Epithelial cell of esophagus (primary cell): ENCODE measurements at places on chromosomes 12 and 14.

GRCh38 chr12:132376464-132376830 is 47.1 kb upstream of the GALNT9 start:
- DNase-seq, result no peak

DNA sequence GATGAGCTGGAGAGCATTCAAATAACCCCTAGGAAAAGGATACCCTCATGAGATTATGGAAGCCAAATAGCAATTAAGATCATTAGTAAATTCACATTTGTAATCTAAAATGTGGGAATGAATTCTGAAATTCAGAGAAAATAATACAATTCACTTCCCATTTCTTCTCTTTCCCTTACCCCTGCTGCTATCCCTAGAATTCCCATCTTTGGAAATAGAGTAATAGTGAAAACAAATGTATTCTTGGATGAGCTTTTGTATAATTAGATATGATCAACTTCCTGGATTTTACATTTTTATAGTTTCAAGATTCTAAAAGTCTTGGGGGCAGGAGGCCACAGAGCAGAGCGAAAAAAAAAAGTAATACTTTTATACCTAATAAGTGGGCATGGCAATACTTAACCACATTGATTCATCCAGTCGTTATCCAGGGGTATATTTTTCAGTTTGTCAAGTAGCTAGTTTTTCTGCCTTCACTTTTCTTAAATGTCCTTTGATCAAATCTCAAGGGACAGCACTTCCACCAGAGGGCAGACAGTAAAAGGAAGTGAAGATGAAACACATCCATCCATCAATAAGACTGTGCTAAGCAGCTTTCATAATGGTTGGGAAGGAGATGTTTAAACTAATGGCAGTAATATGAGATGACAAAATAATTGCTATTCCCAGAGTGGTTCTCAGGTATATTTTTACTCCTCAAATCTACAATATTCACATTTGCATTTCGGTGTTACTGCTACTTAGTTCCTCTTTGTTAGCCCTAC is 401.3 kb downstream of the DIO2 start:
- peak; percentile 22 for DNase-seq

- peak; percentile 64 for DNase-seq
Measured at GRCh38 chr14:35215110-35215813, 76.9 kb upstream of the PSMA6 start.

GRCh38 chr12:124767066-124767821 is 96.4 kb downstream of the SCARB1 start:
- DNase-seq, result peak; percentile 57

- DNase-seq, result no peak
Measured at GRCh38 chr12:95368931-95369330, 105.0 kb upstream of the METAP2 start.

DNA sequence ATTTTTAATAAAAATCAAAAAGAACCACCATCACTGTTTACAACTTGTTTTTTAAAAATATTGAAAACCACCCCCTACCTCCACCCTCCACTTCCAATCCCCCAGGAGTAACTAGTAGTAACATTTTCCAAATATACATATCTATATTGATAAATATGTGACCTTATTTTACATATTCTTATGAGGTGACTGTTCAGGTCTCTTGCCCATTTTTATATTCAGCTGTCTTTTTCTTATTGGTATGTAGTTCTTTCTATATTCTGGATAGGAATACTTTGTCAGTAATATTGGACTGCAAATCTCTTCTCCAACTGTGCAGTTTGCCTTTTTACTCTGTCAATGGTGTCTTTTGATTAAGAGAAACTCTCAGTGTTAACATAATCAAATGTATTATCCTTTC is 59.0 kb upstream of the EIF5 start:
- DNase-seq, result no peak

GRCh38 chr12:13257356-13257875 is 60.9 kb downstream of the EMP1 start:
- no peak for DNase-seq

GRCh38 chr14:67722293-67722692 is 20.6 kb downstream of the RDH12 start:
- DNase-seq, result peak; percentile 25

- DNase-seq, result peak; percentile 45
Measured at GRCh38 chr14:74636424-74637177, 24.6 kb upstream of the LTBP2 start.

DNA sequence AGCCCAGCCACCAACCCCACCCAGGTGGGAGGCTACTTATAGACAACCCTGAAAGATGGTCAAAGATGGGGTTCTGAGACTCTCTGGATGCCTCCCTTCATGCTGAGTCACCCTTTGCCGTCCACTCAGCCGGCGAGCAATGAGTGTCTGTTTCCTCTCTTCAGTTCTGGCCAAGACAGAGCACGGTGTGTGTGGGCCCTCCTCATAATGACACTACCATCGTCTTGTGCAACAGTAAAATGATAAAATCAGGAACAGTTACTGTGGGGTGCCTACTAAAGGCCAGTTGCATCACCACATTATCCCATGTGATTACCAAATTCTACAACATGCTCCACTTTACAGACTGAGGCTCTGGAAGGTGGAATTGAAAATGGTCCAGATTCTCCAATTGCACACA is 7.0 kb upstream of the BDKRB1 start:
- peak; percentile 68 for DNase-seq

DNA sequence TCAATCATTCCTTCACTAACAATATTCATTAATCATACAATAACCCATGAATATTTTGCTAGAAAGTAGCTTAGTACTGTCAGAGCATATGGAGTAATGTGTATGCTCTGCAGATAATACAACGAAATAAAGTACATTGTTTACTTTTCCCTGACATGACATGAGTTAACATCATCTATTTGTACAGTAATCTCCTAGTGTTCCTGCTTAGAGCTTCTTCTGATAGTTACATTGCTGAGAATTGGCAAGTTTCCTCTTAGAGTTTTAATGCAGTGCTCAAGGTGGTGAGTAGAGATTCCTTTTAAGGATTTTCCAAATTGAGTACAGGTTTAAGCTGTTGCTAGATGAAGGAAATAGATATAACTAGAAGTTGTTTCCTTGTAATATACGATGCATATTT is 164.5 kb upstream of the NPAS3 start:
- no peak for DNase-seq

DNA sequence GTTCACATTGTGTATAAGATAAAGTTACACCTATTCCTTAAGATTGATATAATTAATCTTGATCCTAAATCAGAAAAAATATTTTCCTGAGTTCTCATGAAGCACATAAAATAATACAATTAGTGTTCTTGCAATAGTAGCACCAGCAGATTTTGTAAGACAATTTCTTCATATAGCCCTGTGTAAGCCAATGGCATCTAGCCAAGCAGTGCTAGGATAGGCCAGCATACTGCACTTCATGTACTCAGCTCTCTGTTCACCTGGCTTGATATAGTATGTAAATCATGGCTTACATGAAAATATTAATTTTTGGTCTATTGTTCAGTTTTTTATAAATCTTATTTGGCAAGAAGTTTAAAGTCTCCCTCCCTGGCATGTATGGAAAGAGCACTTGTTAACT is 1.9 kb downstream of the KLRF2 start:
- DNase-seq, result peak; percentile 77

- DNase-seq, result peak; percentile 46
Measured at GRCh38 chr12:55681142-55682077, 26.3 kb downstream of the ITGA7 start.

DNA sequence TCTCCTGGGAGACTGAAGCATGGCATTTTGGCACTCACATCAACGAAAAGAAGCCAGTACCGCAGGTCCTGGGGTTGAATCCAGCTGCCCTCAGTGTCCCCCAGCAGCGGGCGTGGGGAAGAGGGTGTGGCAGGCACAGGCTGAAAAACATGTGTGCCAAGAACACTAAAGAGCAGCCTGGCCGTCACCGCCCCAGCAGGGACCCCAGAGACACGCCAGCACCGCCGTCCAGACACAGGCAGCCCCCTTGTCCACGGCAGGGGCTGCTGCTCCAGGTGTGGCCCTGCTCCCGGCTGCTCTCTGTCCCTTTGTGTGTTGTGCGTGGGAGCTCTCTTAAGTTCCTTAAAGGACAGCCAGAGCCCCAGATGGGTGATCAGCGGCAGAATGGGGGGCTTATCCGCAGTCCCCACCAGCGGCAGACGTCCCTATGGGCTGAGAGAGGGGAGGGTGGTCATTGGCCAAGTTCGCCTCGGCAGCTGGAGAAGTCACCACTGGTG is 556 bp downstream of the PHETA1 start:
- no peak for DNase-seq

DNA sequence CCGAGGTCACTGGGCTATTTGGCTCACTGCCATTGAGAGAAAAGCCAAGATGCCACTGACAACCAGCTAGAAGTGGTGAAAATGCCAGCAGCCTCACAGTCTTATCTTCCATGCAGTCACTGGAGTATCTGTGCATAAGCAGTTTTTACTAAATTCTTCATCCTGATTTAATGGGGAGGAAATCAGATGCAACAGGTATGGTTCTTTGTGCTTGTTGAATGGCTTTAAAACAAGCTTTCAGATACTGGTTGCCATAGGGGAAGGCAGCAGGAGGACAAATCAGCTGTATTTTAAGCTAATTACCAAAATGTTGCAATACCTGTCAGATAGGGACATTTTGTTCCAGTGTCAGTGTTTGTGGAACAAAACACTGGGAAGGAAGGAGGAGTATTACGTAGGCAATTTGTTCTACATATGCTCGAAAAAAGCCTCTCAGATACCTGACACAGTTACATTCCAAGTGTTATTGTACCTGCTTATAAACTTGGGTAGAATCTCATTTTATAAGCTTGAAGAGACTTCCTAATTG is 54.1 kb upstream of the ARHGAP5 start:
- no peak for DNase-seq

DNA sequence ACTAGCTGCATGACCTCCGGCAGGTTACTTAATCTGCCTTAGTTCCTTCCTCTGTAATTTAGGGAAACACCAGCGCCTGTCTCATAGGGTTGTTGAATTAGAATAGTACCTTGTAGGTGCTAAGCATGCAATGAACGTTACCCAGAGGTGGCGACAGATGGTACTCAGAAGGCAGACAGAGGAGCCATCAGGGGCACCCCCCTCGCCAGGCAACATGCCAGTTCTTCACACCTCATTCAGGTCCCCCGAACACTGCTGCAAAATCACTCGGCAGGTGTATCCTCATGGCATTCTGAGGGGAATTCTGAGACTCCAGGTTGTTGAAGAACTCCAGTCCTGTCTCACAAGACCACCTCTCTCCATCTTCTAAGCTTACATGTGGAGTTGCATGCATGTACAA is 10.1 kb downstream of the ISM2 start:
- no peak for DNase-seq

DNA sequence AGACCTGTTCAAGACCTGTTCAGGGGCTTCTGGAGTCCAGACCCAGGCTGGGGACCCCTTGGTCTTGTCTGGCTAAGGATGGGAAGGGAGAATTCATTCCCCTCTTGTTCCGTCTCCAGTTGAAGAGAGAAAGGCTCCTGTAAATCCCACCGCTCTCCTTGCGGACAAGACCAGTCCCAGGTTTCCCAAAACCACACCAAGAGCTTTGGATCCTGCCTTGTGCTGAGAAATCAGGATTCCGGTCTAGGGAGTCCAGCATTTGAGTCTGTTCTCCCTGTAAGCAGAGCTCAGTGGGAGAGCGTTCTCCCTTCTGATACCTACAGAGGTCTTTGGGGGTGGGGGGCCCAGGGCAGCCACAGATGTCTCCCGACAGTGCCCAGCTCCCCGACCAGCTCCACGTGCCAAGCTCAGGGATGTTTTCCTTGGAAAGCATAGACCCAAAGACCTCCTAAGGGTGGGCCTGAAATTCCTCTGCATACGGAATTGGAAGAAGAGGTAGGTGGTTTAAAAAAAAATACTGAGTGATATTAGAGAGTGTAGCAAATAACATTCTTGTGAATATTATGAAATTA is 1.9 kb downstream of the HOXC13 start:
- no peak for DNase-seq

DNA sequence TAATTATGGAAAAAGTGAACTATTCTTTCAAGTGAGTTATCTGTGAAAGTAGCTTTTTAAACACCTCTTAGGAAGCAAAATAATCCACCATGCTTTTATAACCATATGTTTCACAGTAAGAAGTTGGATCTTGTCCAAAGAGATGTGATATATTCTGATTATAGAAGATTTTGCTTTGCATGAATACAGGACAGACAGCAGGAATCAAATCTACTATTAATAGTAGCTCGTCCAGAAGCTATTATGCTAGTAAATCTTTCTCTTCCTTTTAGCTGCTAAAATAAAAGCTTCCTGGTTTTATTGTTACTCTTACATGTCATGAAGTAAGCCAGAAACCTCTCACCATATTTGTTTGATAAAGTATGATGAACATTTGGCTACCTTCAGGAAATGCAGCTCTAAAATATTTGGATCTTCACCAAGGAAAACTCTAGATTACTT is 257.0 kb downstream of the IPO8 start:
- no peak for DNase-seq

DNA sequence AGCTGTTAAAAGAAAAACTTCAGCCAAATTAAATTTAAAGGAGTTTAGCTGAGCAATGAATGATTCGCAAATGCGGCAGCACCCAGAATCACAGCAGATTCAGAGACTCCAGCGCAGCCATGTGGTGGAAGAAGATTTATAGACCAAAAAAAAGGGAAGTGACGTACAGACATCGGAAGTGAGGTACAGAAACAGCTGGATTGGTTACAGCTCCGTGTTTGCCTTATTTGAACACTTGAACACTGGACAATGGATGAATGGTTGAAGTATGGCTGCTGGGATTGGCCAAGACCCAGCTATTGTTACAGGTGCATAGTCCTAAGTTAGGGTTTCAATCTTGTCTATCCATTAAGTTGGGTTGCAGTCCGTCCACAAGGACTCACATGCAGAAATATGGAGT is 42.6 kb downstream of the GALNT8 start:
- DNase-seq, result no peak

- no peak for DNase-seq
Measured at GRCh38 chr14:81673930-81674329, 140.3 kb upstream of the SEL1L start.

GRCh38 chr12:113057565-113058485 is 1.3 kb downstream of the DTX1 start:
- no peak for DNase-seq

DNA sequence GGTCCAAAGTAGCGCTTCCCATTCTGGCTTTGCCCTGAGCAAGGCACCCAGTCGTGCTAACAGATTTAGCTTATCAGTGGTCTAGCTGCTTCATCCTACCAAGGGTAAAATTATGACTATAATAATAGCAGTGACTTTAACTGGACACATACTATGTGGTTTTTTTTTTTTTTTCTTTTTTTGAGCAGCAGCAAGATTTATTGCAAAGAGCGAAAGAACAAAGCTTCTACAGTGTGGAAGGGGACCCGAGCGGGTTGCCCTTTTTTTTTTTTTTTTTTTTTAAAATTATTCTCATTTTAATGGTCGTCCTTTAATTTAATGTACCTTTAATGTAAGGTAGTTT is 505 bp downstream of the HELB start:
- no peak for DNase-seq

GRCh38 chr12:76457010-76457409 is 102.6 kb downstream of the OSBPL8 start:
- DNase-seq, result peak; percentile 15

GRCh38 chr12:126185025-126185424 is 1119.8 kb downstream of the AACS start:
- DNase-seq, result no peak

GRCh38 chr14:81709681-81710080 is 176.0 kb upstream of the SEL1L start:
- no peak for DNase-seq
